ENCODE measurements at places on chromosomes 3 and 15.

DNA sequence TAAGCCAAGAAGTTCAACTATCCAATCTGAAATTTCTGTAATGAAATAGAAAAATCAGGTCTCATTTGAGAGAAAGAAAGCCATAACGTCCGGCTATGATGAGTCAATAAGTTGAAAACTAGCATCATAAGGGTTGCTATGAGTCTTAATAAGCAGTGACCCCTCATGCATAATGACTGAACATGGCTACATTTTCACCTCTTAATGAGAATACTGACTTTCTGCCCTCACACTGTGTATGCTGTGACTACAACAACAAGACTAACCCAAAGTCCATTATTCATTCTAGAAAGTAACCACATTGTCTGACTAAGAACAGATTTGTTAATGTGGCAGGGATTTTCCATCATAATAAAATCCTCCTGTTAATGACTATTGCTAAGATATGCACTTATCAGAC is 884.0 kb upstream of the CADM2 start:
- DNase-seq = no peak

- no peak for DNase-seq
These were observed at the start of gene UCN2 for GRCh38 chr3:48563382-48563918. UCN2 (minus strand) TSS chr3:48563781; CDS start chr3:48563124, 657 bp downstream.

DNA sequence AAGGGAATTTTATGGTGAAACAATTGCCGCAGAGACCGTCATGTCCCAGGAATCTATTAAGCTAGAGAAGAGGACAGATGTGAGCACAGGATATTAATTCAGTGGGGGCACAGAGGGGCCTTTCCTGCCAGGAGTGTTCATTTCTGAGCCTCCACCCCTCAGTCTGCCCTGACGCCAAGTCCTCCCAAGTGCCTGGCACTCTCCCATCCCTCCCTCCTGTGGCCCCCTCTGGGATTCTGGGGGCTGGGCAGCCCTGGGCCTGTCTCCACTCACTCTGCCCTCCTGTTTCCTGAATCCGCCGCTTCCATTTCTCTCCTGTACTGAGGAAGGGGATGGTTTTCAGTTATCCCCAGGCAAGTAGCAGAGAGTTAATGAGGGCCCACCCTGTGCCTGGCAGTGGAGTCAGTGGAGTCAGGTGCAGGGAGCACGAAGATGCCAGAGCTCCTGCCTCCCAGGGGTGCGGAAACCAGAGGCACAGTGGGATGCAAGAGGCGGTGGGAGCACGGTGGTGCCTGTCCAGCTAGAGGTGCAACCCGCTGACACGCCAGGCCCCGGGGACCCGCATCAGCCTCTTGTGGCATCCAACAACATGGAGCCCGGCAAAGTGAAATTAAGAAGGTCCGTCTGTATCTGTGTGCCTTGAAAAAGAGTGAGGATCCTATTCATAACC is 212.5 kb downstream of the XXYLT1 start:
- no peak for DNase-seq

GRCh38 chr15:89414571-89414970 is 79.9 kb upstream of the POLG start:
- no peak for DNase-seq

- DNase-seq = no peak
These were observed 36.8 kb downstream of the HGD start for GRCh38 chr3:120645083-120645845.

- no peak for DNase-seq
These were observed 23.1 kb downstream of the MAPKBP1 start for GRCh38 chr15:41797201-41797944.

DNA sequence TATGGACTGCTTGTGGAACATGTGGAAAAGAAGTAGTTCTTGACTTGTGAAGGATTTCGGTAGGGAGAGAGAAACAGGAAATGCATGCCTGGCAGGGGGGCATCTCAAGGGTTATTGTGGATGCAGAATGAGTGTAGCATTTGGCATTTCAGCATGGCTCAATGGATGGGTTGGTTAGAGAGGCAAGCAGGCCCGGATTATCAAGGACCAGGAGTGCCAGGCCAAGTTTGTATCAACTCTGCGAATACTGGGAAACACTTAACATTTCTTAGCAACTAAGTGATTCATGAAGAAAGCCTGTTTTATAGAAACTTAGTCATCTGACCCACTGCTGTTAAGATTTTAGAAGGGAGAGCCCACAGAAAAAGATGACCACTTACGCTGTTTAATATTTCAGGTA is 33.6 kb downstream of the KIF15 start:
- DNase-seq = no peak

GRCh38 chr3:128435058-128435457 is 31.6 kb downstream of the DNAJB8 start:
- DNase-seq = no peak

DNA sequence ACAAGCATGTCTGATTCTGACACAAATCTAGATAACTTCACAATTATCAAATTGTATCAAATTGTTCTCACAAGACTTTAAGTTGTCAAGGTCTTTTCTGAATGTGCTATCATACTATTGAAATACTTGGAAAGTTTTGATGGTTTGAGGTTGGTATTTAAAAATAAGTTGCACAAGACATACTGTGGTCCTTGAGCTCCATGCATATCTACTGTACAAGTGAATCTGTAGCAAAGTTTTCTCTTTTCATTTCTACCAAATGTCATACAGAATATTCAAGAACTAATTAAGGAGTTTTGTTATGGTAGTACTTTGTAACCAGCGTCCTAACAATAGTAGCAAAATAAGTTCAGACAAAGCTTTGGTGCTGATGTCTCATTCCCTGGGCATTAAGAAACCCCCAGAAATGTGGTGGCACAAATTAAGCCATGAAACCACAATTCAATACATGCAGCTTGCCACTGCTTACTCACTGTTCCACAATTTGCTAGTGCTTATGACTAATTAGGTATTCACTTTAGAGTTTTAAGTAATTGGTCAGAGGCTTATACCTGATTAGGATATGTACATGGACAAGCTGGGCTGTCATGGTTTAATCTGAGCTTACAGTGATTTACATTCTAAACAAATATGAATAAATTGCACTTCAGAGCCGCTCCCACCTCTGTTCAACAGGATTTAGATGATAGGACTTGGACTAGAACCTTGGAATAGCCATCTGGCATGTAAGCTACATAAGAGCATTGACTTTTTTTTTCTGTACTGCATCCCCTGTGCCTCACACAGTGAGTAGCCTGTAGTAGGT is 8.8 kb downstream of the TBC1D23 start:
- DNase-seq = no peak

DNA sequence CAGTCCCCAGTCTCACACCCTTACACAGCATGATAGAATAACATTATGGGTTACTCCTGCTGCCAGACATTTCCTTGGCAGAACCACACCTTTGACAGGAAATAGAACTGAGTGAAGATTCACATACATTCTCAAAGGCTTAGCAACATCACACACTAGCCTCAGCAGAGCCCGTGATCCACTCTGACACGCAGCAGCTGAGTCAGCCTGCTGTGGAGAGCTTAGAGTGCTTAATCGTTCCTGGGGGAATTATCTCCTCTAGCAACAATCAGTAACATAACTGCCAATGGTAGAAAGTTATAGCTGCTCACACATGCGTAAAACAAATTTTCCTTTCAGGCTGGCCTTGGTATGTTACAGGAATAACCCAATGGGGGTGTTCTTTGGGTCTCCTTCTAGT is 382.1 kb downstream of the GAP43 start:
- no peak for DNase-seq

GRCh38 chr3:167031364-167032049 is 348.6 kb downstream of the ZBBX start:
- no peak for DNase-seq

DNA sequence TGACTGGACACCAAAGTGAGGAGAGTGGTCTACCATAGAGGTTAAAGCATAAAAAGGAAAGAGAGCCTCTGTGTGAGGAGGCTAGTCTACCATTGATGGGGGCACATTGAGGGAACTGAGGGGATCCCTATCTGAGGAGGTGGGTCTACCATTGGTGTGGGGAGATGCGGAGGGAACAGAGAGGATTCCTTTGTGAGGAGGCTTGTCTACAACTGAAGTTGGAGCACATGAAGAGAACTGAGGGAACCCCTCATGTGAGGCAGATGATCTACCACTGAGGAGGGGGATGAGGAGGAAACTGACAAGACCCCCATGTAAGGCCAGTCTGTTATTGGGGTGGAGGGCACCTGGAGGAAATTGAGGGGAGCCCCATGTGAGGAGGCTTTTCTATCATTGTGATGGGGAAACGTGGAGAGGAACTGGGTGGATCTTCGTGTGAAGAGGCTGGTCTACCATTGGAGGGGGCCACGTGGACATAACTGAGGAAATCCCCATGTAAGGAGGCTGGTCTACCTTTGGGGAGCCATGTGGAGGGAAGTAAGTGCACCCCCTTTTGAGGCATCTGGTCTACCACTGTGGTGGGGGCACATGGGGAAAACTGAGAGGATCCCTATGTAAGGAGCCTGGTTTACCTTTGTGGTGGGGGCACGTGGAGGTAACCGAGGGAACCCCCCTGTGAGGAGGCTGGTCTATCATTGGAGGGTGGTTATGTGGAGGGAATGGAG is 160.1 kb downstream of the FBLN2 start:
- no peak for DNase-seq

DNA sequence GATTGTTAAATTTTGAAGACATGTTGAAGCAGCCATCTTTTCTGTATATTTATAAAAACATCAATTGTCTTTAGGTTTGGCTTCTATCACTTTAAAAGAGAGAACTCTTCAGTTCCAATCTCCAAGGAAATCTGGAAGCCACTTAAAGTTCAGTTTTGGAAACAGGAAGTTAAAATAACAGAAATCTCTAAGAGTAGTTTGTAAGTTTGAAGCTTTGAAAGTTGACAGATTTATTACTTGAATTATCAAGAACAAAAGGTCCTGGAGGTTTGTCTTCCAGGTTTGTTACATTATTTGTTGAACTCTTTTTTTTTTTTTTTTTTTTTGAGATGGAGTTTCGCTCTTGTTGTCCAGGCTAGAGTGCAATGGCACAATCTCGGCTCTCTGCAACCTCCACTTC is 30.0 kb downstream of the RNF111 start:
- no peak for DNase-seq

DNA sequence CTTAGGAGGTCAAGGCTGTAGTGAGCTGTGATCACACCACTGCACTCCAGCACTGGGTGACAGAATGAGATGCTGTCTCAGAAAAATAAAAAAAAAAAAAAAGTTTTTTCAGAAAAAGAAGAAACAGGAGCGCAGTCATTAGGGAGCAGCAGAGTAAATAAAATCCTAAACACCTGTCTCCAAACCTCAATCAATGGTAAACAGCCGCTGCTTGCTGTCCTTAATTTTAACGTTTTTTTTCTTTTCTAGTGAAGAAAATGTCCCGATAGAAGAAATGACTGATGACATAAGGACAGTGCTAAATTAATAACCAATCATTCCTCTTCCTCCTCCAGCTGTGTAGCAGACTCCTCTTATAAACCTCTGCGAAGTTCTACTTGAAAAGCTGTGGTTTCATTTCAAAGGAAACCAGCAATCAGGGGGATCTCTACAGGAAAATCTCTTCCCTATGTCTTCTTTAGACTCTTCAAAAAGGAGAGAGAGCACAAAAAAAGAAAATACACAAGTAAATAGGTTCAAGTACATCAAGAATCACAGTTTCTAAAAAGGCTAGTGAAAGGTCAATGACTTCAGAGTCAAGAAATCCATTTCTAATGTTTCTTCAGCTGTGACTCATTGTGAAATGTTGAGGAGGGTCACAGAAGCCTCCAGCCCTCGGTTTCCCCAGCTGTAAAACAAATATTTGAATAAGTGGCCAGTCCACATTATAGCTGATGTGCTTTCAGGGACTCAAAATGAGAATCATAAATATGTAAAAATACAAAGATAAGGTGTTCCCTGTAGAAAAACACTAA is 127.6 kb downstream of the TMCO5A start:
- no peak for DNase-seq

- DNase-seq = no peak
These were observed 64.9 kb upstream of the LIMD1 start for GRCh38 chr3:45529697-45530096.

DNA sequence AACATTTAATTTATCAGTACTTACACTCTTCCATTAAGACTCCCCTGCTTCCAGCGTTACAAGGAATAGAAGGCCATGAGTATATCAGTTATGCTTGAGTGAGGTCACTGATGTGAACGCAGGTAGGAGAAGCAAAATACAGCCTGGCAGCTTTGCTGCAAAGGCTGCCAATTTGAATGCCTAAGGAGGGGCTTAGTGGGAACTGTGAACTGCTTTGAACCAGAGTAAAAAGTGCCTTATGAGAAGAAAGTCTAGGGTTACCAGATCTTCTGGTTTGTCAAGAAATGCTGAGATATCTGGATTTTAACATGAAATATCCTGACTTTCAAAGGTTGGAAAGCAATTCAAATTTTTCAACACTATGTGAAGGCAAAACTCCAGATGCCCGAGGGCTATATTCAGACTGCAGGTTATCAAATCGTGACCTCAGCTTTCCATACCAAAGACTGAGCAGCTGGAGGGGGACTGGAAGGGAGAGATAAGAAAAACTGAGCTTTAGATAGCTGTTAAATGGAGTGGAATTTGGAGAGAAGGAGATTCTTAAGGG is 446.3 kb upstream of the NECTIN3 start:
- DNase-seq = no peak

DNA sequence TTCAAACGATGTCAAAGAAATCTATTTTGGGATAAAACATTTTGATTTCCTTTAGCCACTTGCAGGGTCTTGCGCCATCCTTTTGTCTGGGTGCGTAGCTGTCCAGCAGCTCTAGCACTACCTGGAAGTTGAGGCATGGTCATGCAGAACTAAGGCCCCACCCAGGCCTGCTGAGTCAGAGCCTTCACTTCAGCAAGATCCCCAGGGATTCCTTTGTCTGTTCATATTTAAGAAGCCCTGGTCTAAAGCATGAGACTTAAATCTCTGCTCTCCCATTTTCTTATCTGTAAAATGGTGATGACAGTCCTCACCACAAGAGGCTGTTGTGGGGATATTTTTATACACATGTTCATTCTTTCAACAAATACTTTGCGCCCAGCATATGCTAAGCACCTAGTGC is 99.0 kb upstream of the CTDSPL start:
- no peak for DNase-seq

DNA sequence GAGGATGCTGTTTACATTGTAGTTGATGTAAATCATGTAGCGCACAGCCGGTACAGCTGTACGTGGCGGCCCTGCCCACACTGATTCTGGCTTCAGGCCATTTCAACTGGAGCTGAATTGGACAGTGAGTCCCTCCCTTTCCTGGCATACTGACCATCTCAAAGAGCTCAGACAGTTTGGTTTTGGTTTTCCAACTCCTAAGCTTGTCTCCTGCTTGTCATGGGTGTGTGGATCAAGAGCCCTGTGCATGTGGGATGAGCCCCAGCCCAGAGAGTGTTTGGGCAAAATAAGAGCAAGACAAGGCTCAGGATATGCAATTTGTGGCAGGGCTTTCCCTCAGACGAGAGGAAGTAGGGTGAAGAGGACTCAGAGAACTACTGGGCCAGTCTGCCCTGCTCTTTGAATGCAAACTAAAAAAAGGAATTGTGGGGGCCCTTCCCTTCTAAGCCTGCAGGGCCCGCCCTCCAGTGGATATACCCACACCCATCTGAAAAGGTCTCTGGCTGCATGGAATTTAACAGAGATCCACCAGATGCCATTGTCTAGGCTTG is 13.3 kb downstream of the ITGA11 start:
- no peak for DNase-seq
